ENCODE measurements at places on chromosomes 6 and 20.

DNA sequence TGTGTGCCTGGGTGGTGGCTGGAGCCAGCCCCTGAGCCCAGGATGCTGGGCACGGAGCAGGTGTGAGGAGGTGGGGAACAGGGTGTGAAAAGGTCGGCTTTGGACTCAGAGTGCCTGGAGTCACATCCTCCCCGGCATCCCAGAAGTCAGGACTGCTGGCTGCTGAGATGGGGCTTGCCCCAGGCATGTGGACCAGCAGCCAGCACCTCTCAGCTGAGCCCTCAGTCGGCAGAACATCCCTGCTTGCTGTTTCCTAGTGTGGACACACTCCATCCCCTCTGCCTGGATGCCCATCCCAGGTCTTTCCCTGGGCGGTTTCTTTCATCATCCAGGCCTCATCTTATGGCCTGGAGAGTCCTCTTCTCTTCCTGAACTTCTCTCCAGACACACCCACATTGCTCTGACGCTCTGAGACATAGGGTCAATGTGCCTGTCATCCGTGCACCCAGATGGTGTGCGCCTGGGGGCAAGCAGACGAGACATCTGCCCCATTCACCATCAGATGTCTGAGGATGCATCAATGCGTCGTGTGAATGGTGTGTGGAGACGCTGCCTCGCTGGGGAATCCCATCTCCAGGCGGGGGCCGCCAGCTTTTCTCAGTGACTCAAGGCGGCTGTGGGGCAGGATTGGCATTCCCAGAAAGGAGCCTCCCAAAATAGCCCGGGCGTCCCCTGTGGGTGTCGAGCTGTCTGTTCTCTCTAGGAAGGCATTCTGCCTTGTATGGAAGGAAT is 104.2 kb downstream of the SYCP2 start:
- H3K27me3 ChIP-seq: no peaks in the 10 kb centered on the region
- H3K27ac ChIP-seq: no peak overlapping the region
- H3K4me3 ChIP-seq: no peak overlapping the region
- no peaks in the 10 kb centered on the region for H3K36me3 ChIP-seq
- DNase-seq: peak; percentile 8
- H3K4me1 ChIP-seq: no peaks in the 10 kb centered on the region

GRCh38 chr6:75076009-75076408 is 129.8 kb downstream of the COL12A1 start:
- DNase-seq: no peak
- H3K27ac ChIP-seq: no peak overlapping the region
- no peaks in the 10 kb centered on the region for H3K36me3 ChIP-seq
- no peaks in the 10 kb centered on the region for H3K4me1 ChIP-seq
- H3K4me3 ChIP-seq: no peak overlapping the region

- no peaks in the 10 kb centered on the region for H3K27me3 ChIP-seq
- DNase-seq: peak; percentile 49
- H3K27ac ChIP-seq: no peak overlapping the region
- no peak overlapping the region for H3K4me3 ChIP-seq
- no peaks in the 10 kb centered on the region for H3K4me1 ChIP-seq
Measured at GRCh38 chr6:151196555-151196954, 43.2 kb upstream of the AKAP12 start.

DNA sequence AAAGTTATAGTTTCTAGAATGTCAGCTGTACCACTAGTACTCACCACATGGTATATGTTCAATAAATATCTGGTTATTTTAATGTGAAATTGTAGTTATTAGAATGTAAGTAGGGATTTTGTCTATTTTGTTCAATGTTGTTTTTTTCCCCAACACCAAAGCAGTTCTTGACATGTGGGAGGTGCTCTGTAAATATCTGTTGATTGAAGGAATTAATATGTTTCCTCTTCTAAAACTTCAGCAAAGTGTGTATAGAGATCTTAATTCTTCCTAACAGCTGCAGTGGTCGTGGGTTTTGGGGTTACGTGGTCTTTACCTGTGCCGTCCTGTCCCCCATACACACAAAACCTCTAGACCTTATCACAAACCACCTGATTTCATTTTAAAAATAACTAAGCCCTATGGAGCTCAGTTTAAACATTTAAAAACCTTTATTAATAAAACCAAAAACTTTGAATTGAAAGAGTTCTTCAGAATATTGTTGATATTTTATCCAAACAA is 471.9 kb upstream of the SOX4 start:
- no peaks in the 10 kb centered on the region for H3K27me3 ChIP-seq
- H3K36me3 ChIP-seq: no peaks in the 10 kb centered on the region
- H3K27ac ChIP-seq: no peak overlapping the region
- H3K4me1 ChIP-seq: no peaks in the 10 kb centered on the region

DNA sequence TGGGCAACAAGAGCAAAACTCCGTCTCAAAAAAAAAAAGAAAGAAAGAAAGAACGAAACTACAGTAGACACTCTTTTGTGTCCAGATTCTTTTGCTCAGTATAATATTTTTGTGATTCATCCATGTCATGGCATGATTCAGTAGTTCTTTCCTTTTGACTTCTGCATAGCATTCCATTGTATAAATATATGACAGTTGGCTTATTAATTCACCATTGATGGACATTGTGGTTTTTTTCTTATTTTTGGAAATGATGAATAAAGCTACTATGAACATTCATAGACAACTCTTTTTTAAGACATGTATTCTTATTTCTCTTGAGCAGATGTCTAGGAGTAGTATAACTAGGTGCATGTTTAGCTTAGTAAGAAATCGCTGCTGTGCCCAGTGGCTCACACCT is 10.3 kb upstream of the IER3 start:
- no peaks in the 10 kb centered on the region for H3K36me3 ChIP-seq
- no peak for DNase-seq
- H3K4me1 ChIP-seq: peaks cover 15% of the 10 kb centered on the region
- H3K4me3 ChIP-seq: no peak overlapping the region
- no peak overlapping the region for H3K27ac ChIP-seq
- no peaks in the 10 kb centered on the region for H3K27me3 ChIP-seq

DNA sequence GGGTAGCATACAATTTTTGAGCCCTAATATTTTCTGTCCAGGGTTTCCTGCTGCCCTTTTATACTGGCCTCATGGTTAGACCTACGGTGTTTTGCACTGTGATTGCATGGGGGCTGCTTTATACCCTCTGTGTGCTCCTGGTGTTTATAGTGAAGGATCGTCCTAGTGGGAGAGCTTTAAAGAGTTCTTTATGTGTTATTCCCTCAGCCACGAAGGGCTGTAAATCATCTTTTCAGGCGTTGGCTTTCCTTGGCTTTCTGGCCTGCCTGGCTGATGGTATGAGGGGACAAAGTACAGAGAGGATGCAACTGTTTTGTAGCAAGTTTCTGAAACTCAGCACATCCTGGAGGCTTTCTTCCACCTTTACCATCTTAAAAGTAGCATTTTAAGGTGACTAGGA is 464.3 kb downstream of the EPM2A start:
- H3K4me3 ChIP-seq: no peak overlapping the region
- no peaks in the 10 kb centered on the region for H3K27me3 ChIP-seq
- no peak overlapping the region for H3K27ac ChIP-seq
